ENCODE measurements at places on chromosomes 5 and 9.

- DNase-seq, result peak; percentile 96
These were observed 9.0 kb upstream of the FAF2 start for GRCh38 chr5:176438959-176439757.

- DNase-seq, result no peak
These were observed 319.0 kb downstream of the BRINP1 start for GRCh38 chr9:119050281-119050680.

DNA sequence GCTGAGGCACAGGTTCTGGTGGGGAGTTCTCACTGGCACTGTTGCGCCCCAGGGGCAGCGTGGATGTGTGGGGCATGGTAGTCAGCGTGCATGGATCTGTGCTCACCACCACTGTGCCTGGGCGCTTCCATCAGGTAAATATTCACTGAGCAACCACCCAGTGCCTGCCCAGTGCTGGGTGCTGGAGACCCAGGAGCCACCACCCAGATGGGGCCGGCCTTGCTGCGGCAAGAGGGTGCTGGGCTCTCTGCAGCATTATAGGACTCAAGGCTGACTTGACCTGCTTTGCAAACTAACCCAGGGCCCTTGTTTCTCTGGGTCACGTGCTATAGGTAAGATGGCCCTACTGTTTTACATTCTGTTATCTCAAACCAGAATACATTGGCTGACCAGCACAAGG, 60.5 kb downstream of the DAP start:
- no peak for DNase-seq

- peak; percentile 75 for DNase-seq
These were observed 552.0 kb upstream of the KLF4 start for GRCh38 chr9:108041551-108041950.

DNA sequence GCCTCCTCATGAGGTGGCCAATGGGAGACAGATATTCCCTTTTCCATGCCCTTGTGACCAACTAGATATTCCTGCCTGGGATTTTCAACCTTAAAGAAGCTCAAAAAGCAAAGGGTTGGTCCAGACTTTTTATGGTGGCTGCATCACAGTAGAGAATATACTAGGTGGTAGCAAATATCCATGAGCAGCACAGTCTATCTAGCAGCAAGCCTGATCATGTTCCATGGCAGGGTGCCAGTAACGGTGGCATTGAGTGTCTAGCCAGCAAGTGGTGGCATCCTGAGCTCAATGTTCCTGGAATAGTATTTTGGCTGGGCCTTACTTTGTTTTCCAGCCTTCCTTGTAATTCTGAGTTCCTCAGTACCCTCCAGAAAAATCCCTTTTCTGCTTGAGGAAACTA, 25.8 kb downstream of the CDC25C start:
- no peak for DNase-seq

GRCh38 chr5:139878093-139878492, 82.5 kb downstream of the PSD2 start:
- DNase-seq, result no peak

GRCh38 chr9:95142728-95143127, 174.8 kb downstream of the FANCC start:
- DNase-seq, result no peak

DNA sequence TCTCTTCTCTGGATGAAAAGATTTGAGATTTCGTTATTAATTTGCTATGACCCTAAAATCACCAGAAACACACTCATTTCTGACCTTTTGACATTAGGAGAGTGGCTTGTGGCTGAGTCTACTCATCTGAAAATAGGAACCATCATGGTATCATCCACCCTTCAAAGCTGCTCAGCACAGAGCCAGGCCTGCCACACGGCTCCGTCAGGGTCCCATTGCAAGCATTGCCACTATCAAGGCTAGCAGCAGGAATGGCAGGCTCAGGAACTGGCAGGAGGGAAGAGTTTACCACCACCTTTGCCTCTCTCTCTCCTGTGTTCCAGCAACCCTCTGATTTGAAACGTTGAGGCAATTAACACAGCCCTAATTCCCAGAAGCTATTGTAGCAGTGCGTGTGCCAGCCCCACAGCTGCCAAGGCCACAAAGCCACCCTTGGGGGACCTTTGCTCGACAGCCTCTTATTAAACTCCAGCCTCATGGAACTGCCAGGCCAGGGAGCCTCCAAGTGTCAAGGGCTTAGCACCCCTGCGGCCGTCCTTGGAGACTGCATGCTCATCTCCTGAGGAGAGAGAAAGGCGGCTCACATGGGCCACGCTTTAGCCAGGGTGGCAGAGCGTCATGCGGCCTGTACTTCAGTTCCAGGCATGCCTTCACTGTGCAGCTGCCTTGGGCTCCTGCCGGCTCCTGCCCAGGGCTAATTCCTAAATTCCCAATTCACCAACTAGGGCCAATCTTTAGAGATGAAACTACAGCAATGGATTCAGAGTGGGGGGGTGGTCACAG, 145.9 kb downstream of the ROR2 start:
- no peak for DNase-seq

DNA sequence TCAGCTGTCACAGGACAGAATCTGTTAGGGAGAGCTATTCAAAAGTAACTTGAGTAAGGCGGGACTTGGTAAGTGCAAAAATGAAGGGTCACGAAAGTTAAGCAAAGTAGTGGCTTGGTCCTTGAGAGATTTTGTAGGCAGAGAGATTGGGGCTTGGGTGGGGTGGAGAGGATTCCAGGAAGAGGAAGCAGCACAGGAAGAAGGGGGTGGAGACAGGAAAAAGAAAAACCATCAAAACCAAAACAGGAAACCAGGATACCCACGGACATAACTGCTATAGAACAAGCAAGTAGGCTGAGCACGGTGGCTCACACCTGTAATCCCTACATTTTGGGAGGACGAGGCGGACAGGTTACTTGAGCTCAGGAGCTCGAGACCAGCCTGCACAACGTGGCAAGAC, 3.7 kb downstream of the ROPN1L start:
- no peak for DNase-seq

GRCh38 chr5:119583684-119584083, 45.7 kb upstream of the FAM170A start:
- peak; percentile 8 for DNase-seq

DNA sequence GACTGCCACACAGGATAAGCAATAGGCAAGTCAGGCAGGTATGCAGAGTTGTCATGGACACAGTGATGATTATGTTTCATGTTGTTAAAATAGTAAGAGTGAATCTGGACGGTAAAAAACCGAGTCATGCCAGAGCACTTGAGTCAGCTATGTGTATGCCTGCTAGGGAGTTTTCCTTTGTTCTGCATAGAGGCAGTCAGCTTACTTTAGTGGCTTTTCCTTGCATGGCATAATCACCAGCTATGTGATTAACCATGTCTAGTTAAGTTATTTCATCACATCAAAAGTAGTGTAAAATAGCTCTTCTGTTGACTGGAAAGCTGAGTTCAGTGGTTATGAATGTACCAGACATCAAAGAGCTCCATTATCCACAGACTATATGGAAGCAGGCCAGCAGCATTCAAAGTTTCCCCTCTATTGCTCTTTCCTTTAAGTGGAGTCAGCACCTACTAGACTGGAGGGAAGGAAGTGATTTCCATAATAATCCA, 989.8 kb downstream of the TLE1 start:
- DNase-seq, result peak; percentile 93

- DNase-seq, result no peak
These were observed 39.1 kb upstream of the MSH3 start for GRCh38 chr5:80615266-80615914.

- no peak for DNase-seq
These were observed 6.9 kb upstream of the SLC12A7 start for GRCh38 chr5:1118738-1119137.

- no peak for DNase-seq
These were observed 146.1 kb downstream of the MAST4 start for GRCh38 chr5:66742083-66742895.

DNA sequence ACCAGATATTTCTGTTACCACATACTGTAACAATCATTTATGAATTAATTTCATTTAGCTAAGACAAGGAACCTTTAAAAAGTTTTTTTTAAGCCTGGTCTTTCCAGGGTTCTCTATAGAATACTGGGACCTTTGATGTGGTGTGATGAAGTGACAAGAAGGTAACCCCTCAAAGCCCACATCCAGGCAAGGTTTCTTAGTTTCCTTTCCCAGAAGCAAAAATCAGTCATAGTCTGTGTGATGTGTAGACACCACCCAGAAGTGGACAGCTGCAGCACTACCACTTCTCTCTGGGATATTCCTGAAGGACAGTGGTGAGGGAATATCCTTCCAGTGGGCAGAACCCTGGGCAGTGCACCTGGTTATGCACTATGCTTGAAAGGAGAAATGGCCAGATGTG, 115.6 kb downstream of the TTC39B start:
- no peak for DNase-seq

DNA sequence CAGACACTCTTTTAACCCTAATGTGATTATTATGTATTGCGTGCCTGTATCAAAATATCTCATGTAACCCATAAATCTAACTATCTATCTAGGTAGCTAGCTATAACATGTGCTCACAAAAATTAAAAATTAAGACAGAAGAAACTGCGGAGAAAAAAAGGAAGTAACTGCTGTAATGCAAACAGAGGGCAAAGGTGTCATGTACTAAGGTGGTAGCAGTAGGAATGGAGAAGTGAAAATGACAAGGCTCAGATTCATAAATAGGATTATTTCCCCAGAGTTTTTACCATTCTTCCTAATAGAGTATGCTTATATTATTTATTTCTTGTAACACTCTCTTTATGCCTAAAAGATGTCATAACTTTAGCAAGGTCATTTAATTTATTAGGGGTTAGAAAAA, 1527.5 kb upstream of the C9orf72 start:
- no peak for DNase-seq

GRCh38 chr9:95110921-95111525, 206.5 kb downstream of the FANCC start:
- DNase-seq, result no peak

DNA sequence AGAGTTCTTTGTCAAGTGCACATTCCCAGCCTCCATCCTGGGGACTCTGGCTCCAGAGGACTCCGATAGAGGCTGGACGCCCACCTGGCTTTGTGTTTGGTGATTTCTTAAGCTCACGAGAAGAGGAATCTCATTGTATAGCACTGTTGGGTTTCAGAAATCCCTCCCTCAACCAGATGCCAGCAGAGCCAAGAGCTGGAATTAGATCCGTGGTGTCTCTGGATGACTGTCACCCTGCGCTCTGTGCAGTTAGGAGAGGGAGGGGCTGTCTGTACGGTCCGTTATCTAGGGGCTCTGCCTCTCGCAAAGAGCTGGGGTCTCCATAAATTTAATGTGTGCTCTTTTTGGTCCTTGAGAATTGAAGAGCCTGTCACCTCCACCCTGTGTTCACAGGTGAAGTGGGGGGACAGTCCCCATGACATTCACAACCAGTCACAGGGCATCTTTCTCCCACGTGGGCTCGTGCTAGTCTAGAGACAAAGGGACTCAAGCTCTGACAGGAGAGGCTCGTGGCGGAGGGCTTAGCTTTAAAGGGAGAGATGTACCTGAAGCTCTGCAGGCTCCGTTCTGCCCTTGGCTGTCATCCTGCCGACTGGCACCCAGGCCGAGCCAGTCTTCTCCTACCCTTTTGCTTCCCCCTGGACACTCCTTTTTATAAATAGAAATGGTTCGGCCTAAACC, 41.4 kb downstream of the FAM78A start:
- no peak for DNase-seq

DNA sequence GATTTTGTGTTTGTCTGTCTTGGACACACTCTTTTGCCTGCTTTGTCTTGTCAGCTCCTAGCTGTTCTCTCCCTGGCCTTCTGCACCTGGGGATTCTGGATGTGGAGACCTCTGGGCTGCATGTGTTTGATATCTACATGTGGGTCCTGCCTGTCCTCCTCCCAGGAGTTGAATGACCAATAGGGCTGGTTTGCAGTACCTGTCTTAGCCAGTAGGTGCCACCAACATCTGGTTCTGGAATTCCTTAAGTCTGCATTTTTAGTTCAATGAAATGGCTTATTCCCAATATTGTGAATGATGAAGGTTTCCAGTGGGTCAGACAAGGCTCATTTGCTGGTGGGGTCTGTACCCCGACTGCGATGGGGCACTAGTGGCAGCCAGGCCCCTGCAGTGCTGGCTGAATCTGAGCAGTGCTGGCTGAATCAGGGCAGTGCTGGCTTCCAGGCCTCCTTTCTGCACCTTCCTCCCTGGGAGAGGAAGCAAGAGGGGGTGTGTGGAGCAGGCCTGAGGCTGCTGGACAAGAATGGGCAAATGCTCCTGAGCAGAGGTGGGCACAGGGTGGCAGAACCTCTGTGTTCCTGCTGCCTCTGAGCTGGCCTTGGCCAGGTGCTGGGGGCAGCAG, 73.3 kb downstream of the RXRA start:
- peak; percentile 69 for DNase-seq

GRCh38 chr9:91098203-91098850, 263.4 kb downstream of the AUH start:
- DNase-seq, result no peak

DNA sequence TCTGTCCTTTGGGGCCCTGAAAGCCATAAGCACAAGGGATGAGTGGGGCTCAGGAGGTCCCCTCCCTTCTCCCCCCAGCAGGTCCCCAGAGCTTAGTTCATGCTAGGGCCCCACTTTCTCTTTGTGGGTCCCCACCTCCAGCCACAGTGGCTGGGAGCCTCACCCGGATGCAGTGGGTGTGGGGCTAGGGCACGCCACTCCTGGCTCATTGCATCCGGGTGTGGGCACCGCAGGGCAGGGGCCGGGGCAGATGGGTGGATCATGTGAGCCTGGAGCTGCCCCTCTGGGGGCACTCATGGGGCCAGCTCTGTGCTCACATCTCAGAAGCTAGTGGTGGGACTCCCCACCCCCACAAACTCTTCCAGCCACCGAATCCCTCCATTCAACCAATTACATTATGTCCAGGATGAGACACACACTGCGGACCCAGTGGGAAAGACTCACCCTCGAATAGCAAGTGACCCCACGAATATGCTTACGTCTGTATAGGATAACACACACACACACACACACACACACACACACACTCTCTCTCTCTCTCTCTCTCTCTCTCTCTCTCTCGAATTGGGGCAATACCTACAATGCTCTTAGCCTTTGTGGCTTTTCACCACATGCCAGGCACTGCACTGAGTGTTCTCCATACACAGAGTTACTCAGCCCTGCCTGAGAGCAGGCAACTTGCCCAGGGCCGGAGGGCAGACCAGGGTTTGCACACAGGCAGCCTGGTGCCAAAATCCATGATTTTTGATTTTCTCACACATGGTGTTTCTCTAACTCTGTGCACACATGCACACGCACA, 16.8 kb upstream of the PHYKPL start:
- DNase-seq, result peak; percentile 78

- no peak for DNase-seq
These were observed 1.2 kb downstream of the MTAP start for GRCh38 chr9:21803649-21804048.

DNA sequence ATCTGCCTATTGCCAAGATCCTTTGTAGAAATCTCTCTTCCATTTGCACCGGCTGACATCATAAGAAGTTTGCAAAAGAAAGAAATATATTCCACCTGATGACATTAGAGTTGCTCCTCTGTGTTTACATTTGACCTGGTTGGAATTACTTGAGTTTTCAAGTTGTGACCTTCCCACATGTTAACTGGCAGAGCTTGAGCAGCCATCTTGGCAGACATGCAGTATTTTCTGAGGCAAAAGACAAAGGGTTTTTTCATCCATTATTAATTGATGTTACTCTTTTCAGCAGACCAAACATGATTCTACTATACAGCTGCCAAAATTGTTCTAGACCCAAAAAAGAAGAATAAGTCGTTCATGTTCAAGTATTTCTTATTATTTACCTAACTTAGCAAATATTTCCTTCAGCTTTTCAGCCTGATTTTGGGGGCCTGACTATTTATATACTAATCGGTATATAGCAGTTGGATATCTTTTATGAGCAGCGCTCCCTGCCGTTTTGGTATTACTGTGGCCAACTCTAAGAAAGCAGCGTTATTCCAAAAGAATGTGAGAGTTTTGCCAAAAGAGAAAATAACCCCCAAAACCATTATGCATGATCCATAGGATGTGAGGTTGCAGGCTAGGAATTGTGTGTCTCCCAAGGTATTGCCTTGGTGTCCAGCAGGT, 212.9 kb downstream of the PBX3 start:
- no peak for DNase-seq

All from iris pigment epithelial cell (primary cell).